Germinal center (tissue), 1 donor: ENCODE measurements at places on chromosomes 6 and 20.

- no peak for DNase-seq
Measured at GRCh38 chr6:44867571-44868334, 460.4 kb upstream of the RUNX2 start.

DNA sequence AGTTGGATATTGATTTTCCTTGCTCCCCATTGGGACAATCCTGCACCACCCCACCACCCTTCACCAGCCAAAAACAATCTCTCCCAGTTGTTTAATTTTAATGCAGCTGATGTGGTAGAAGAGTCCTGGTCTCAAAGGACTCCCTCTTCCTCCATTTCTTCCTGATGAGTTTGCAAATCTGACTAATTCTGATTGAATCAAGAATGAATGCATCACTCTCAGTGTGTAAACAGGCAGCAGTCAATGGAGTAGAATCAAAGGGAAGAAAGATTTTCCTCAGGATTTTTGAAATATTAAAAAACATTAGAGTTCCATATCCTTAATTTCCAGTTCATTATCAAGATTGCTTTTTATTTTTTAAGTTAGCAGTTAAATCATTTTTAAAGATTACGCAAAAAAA is 54.0 kb downstream of the PLG start:
- no peak for DNase-seq

GRCh38 chr6:111199935-111200334 is 112.6 kb downstream of the SLC16A10 start:
- DNase-seq = no peak

GRCh38 chr6:16705081-16705993 is 55.9 kb downstream of the ATXN1 start:
- DNase-seq = no peak

- no peak for DNase-seq
Measured at GRCh38 chr6:54920628-54921027, 74.1 kb downstream of the FAM83B start.

- no peak for DNase-seq
Measured at GRCh38 chr20:63942250-63942951, 13.8 kb downstream of the UCKL1 start.

- no peak for DNase-seq
Measured at GRCh38 chr6:51108563-51109234, 290.0 kb downstream of the TFAP2B start.

DNA sequence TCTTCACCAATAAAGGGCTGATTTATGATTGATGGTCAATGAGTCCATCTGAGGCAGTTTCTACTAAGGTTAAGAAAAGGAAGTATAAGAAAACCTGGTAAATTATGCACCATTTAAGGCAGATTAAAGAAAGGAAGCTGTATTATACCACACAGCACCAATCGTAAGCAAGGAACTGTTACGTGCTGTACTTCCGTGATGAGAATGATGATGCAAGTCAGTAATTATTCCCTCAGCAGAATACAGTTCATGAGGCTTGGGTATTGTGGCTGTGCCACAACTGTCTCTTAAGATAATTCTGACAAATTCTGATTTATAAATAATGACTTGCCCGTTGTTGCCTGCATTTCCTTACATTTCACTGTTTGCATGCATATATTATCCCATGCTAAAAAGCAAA is 699.0 kb downstream of the HDGFL1 start:
- DNase-seq = no peak

DNA sequence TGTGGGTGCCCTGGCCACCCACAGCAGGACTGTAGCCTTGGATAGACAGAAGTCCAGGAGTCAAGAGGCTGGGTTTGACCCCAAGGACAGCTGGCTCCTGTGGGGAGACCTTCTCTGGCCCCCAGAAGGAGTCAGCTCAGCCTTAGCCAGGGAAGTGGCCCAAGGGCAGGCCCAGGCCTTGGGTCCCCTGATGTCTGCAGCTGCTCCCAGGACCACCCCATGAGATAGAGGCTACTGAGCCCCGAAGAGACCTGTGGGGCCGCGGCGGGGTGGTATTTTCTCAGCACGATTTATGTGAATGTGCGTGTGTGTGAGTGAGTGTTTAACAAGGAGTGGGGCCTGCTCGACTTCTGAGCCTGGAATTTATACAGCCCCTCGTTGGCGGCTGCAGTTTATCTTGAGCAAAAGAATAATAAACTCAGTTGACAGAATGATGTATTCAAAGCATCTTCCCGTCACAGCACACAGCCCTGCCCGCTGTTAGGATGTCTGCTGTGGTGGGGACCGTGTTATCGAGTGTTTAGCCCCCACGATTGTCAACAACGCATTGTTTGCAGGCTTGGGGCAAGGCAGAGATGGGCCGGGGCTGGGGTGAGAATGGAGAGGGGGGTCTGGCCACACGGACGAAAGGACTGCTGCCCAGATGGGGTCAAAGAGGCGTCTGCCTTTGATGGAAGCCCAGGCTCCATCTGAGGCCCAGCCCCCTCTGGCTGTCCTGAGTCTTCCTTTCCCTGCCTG is 163.3 kb downstream of the VEGFA start:
- no peak for DNase-seq

DNA sequence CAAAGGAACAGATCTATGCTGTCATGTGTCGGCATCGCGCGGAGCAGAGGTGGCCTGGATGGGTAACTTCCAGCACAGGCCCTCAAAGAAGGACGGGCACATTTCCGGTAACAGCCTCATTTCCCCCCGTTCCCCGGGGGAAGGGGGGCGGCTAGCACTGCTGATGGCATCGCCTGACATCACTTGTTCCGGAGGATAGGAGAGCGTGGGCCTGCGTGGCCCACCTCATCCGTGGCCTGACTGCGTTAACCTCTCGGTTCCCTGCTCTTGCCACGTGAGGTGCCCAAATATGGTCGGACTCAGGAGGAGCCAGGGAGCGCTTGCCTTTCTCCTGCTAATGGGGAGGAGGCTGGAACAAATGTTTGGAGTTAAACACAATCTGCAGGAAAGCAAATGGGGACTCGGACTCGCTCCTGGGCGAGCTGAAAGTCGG is at the start of gene AKAP12:
Gene AKAP12, plus strand, starts transcription at position 365 of the 433 bp plus-strand sequence. CDS start 596 bp downstream, outside the sequence.
- DNase-seq = no peak

GRCh38 chr6:75386050-75386770 is 101.6 kb upstream of the TMEM30A start:
- DNase-seq = no peak

DNA sequence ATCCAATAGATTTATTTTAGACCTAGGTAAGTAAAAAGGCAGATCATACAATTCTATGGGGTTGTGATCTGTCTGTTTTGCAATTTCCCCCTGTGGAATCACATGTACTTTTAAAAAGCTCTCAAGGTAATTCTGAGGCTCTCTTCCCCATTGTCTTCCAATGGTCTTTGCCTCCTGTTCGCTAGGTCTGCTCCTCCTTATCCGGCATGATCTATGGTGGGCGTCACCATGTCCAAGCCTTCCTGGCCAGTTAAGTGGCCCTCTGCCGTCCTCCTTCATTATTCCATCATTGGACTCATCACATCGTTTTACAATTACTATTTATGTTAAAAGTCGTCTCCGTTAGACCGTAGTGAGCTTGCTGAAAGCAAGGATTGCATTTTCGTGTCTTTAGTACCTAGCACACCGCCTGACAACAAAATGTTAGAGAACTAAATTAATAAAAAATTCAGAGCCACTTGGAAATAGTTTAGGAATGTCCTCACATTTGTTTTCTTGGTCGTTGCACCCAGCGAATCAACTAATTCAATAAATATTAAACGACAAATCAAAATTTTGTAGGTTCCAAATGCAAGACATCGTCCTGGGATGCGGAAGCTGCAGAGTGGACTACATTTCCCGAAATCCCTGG is 2.2 kb upstream of the STXBP5 start:
- DNase-seq = peak; percentile 6

- peak; percentile 36 for DNase-seq
Measured at GRCh38 chr6:109458774-109459531, 3.4 kb upstream of the MICAL1 start.

- DNase-seq = no peak
Measured at GRCh38 chr6:74114428-74114827, 418.4 kb downstream of the CD109 start.

- DNase-seq = no peak
Measured at GRCh38 chr6:170025935-170026750, 264.7 kb downstream of the DLL1 start.

DNA sequence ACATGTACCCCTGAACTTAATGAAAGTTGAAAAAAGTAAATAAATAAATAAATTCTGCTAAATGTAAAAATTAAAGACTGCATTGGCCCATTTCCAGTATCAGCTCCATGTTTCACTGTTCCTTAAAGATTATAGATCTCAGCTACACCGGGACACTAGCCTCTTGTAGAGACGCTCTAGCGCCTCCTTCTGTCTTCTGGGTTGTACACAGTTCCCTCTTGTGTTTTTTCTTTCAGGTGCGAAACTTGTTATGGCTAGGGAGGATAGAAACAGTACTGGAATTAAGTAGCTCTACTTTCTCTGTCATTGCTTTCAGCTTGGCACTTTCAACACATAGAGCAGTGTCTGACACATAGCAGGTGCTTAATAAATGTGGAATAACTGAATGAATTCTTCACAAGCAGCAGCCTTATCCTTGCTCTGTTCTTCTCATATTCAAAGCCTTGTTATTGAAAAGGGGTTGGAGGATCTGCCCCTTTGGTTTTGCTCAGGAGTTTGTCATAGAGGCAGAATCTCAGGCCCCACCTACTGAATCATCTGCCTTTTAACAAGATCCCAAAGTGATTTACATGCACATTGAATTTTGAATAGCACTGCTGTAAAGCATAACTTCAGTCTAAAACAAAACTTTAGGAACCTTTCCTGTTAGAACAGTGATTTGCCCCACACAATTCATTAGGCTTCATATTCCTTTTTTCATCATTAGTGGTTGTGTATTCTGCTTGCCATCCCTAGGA is 92.3 kb downstream of the FIG4 start:
- DNase-seq = no peak

GRCh38 chr6:127267646-127268625 is 1.3 kb downstream of the RNF146 start:
- DNase-seq = no peak
